ENCODE measurements at places on chromosomes 7 and 10.
A peak's percentile ranks its signal among the peaks of the same experiment; 100 is the strongest.

GRCh38 chr10:63759335-63759734 is 238.1 kb downstream of the REEP3 start:
- no peak for DNase-seq

DNA sequence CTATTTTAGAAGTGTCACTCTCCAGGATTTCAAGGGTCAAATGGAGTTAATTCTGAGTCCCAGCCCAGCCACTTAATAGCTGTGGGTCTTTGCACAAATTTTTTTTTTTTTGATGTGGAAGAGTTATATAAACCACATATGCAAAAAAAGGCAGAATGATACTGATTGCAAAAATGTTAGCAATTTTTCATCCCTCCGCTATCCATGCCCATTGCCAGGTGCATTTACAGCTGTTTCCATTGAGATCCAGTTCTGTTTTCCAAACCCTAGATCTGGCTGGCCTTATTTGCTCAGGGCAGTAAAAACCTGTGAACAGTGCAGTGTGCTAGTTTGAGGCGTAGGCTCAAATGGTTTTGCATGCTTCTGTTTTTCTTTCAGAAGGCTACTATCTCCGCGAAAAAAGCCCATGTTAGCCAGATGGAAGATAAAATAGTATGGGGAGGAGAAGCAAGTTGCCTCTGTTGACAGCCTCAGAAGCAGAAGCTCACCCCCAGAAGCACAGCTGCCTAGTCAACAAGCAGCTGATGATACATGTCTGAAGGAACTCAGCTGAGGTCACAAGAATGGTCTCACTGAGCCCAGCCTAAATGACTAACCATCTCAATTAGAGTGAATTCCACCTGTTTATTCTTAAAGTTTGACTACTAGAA is 997 bp upstream of the ZNF138 start:
- DNase-seq = no peak

GRCh38 chr10:24722676-24723385 is 856 bp downstream of the ARHGAP21 start:
- peak; percentile 52 for DNase-seq

DNA sequence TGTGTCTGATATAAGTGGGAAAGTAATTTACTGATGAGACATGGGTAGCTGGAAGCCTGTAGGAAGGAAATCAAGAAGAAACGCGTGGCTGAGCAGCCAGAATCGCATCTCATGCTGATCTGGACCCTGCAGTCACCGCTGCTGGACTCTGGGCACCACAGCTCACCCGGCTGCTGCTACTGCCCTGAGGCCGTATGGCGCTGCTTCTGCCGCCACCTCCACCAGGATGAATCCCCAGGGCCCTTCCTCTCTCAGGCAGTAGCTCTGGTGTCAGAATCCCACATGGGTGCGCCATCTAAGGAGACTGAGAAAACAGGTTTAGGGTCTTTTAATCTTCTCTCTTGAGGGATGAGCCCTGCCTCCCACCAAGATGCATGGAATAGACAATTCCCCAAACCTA is 70.3 kb upstream of the AGK start:
- no peak for DNase-seq

DNA sequence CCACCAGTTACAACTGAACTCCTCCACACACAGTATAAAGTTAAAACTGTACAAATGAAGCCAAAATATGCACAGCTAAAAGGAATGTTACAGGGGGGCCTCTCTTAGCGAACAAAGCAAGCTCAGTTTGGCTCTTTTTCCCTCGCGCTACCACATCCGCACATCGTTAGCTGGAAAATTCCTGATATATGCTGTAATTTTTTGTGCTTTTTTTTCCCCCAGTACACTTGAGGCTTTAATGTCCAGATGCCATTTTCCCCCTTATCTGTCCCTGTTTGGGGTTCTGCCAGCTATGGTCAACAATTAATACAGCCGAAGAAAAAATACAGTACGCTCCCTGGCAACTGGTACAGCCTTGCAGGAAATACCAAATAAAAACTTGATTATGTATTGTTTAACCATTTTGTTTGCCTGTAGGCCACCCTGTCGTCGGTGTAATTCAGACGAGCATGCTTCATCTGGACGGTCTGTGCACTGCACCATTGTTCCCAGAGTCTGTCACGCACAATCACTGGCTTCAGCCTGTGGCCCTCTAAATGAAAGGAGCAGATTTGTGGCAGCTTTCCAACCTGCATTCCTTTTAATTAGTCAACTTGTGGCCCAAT is 108.1 kb upstream of the FAM133B start:
- DNase-seq = no peak

DNA sequence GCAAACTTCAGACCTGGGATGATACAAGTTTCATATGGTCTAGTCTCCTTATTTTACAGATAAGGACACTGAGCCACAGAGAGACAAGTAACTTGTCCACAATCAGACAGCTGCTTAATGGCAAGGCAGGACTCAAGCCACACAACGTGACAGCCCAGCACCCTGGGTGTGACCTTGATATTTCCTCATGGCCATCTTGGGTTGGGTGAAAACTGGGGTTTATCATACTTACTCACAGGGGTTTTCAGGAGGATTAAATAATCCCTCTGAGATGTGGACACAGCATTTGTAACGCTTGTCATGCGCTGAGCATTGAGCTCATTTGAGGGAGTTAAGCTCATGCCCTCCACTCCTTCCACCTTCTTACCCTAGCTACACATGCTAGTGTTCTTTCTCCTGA is 58.0 kb downstream of the ABLIM1 start:
- DNase-seq = no peak
